Pericardium fibroblast (primary cell): ENCODE measurements at places on chromosomes 5 and 9. TPM values are rescaled to one million over a fixed set of nuclear protein-coding genes. Genes with fewer than 3 reads are reported as not detected.

The PCDHB9 gene
- total RNA-seq: 0.23 and 0.43 TPM in 2 replicates

The TTC23L gene
- total RNA-seq: under 0.01 TPM in 1 of 2 replicates, not detected in the other

The SMIM33 gene
- total RNA-seq: not detected in 2 replicates

The APBA1 gene
- 3.7 and 11.3 TPM in 2 replicates for total RNA-seq

The EDIL3 gene
- total RNA-seq: 31.6 and 73.9 TPM in 2 replicates

The TERT gene
- total RNA-seq: not detected in 2 replicates
